ENCODE measurements at places on chromosomes 3 and 15. TPM values are rescaled to one million over a fixed set of nuclear protein-coding genes. Genes with fewer than 3 reads are reported as not detected.

DNA sequence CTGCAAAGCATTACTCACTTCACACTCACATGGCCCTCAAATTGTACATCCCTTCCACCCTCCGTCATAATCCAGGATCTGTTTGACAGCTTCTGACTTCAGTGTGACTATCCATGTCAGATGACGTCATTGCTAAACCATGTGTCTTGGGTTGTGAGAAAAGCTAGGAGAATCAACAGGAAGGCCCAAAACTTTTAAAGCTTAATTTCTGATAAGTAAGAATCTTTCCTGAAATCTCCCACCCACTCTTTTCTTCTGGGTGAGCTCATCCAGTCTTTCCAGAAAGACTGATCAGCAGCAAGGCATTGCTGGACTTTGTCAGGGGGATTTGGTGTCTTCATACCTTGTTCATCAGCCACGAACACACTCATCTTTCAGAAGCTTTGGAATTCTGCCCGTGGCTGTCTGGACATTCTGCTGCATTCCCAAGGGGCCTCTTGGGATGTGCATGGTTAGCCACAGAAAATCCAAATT, 11.5 kb upstream of the LMCD1 start:
- H3K4me1 ChIP-seq, result peaks cover 5% of the 10 kb centered on the region
- no peaks in the 10 kb centered on the region for H3K27me3 ChIP-seq
- H3K4me3 ChIP-seq, result no peak overlapping the region
- H3K36me3 ChIP-seq, result no peaks in the 10 kb centered on the region
- H3K27ac ChIP-seq, result no peak overlapping the region

DNA sequence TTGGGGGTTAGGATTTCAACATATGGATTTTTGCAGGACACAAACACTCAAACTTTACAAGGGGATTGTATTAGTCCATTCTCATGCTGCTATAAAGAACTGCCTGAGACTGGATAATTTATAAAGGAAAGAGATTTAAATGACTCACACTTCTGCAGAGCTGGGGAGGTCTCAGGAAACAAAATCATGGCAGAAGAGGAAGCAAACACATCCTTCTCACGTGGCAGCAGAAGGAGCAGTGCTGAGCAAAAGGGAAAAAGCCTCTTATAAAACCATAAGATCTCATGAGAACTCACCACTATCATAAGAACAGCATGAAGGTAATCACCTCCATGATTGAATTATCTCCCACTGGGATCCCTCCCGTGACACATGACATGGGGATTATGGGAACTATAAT, 1183.1 kb downstream of the ZPLD1 start:
- H3K4me1 ChIP-seq, result no peaks in the 10 kb centered on the region
- no peak overlapping the region for H3K4me3 ChIP-seq
- no peaks in the 10 kb centered on the region for H3K27me3 ChIP-seq
- DNase-seq, result no peak

- DNase-seq, result no peak
- peaks cover 82% of the 10 kb centered on the region for H3K4me1 ChIP-seq
- no peak overlapping the region for H3K4me3 ChIP-seq
Measured at GRCh38 chr3:4835616-4836043, 143.6 kb upstream of the BHLHE40 start.

DNA sequence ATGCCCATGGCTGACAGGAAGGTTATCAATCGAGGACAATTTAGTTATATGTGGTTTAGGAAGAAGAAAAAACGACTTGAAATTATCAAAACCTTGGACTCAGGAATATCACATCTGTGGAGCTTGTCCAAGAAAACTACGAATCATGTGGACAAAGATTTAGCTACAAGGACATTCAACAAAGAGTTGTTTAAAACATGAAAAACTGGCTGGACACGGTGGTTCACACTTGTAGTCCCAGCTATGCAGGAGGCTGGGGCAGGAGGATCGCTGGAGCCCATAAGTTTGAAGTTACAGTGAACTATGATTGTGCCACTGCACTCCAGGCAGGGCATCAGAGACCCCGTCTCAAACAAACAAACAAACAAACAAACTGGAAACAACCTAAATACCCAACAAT, 142.4 kb downstream of the MAGI1 start:
- H3K27ac ChIP-seq, result no peak overlapping the region
- H3K36me3 ChIP-seq, result no peaks in the 10 kb centered on the region
- H3K27me3 ChIP-seq, result no peaks in the 10 kb centered on the region
- H3K4me1 ChIP-seq, result no peaks in the 10 kb centered on the region
- DNase-seq, result no peak
- no peak overlapping the region for H3K4me3 ChIP-seq

The RTP1 gene
- total RNA-seq, result not detected

The COLQ gene
- total RNA-seq, result 6.3 TPM

- no peaks in the 10 kb centered on the region for H3K36me3 ChIP-seq
- no peak overlapping the region for H3K27ac ChIP-seq
- no peak overlapping the region for H3K4me3 ChIP-seq
- H3K27me3 ChIP-seq, result no peaks in the 10 kb centered on the region
- H3K4me1 ChIP-seq, result no peaks in the 10 kb centered on the region
Measured at GRCh38 chr3:42853739-42854302, 21.9 kb downstream of the CYP8B1 start.

- no peaks in the 10 kb centered on the region for H3K4me1 ChIP-seq
- H3K27me3 ChIP-seq, result peaks cover 12% of the 10 kb centered on the region
- DNase-seq, result no peak
- H3K4me3 ChIP-seq, result no peak overlapping the region
Measured at GRCh38 chr15:79432345-79433275, 474 bp downstream of the MINAR1 start.

The PLAAT1 gene
- not detected for total RNA-seq

DNA sequence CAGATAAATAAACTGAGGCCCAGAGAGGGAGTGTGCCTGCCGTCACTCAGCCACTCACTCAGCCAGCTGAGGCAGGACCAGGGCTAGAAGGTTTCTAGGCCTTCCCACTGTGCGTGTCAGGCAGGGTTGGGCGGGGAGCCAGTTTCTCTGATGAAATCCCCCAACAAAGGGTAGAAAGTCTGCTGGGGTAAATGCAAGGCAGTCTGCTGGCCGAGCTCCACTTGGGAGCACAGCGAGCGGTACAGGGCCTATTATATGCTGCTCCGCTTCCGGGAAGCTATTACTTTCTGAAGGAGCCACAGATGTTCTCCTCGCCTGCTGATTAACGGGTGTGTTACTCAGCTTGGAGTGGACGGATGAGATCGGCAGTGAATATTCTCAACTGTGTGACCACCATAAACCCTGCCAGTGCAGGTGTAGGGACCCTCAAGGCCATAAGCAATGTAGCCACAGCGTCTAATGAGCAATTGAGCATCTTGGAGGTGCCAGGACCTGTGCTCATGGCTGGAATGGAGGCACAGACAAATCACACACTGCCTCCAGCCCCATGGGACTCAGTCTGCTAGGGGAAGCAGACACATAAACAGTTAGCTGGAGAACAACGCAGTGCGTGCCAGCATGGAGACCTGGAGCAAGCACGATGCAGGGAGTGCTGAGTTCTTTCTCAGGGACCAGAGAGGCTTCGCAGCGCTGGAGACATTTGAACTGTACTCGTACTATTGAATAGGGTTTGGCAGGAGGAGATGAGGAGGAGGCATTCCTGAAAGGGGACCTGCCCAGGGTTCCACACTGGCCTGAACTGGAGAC, 42.1 kb downstream of the CORO2B start:
- H3K27ac ChIP-seq, result no peak overlapping the region
- no peak for DNase-seq
- no peaks in the 10 kb centered on the region for H3K36me3 ChIP-seq
- H3K4me1 ChIP-seq, result no peaks in the 10 kb centered on the region

The NR1I2 gene
- total RNA-seq, result 0.49 TPM

- no peak overlapping the region for H3K4me3 ChIP-seq
- peaks cover 14% of the 10 kb centered on the region for H3K4me1 ChIP-seq
- H3K36me3 ChIP-seq, result peaks cover 13% of the 10 kb centered on the region
Measured at GRCh38 chr15:99729920-99730319, 3.3 kb downstream of the LYSMD4 start.

DNA sequence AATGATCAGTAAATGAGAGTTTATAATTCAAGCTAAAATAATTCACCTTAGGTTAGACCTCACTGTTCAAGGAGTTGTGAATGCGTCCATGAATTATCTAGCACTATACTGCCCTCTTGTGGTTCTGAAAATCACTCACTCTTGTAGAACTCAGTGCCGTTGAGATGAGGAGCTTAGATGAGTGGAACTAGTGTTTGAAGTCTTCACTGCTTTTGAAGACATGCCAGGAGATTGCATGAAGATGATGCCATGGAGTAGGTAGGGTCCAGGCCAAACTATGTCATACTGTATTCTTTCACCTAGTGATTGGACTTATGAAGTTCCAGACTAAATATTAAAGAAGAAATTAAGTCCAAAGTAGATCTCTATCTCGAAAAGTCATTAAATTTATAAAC, 28.8 kb downstream of the LYSMD4 start:
- H3K36me3 ChIP-seq, result no peaks in the 10 kb centered on the region
- peaks cover 18% of the 10 kb centered on the region for H3K4me1 ChIP-seq
- H3K4me3 ChIP-seq, result no peak overlapping the region
- H3K27ac ChIP-seq, result no peak overlapping the region

The XCR1 gene
- total RNA-seq, result not detected

The CHDH gene
- 0.47 TPM for total RNA-seq

The ZPLD1 gene
- total RNA-seq, result not detected

DNA sequence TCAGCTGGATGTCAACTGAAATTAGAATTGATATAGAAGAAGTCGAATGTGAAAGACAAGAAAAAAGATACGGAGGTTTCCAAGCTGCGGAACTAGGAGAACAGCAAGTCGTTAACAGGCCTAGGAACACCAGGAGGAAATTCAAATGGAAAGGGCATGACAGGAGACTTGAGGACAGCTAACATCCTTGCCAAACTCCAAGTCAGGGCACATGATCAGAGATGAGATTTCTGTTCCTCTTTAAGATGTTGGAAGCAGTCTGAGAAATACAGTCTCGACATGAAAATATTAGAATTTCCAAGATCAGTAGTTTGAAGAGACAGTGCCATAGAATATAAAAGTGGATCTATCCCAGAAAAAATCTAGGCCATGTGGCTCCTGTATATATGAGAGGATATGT, 5.0 kb downstream of the MYO5A start:
- no peak for DNase-seq
- H3K4me3 ChIP-seq, result no peak overlapping the region
- no peaks in the 10 kb centered on the region for H3K36me3 ChIP-seq
- H3K27me3 ChIP-seq, result no peaks in the 10 kb centered on the region

The FHIT gene
- total RNA-seq, result 58.7 TPM

The RFTN1 gene
- total RNA-seq, result 59.7 TPM

The ADAMTS7 gene
- total RNA-seq, result not detected

GRCh38 chr3:113158171-113158570, 53.2 kb upstream of the BOC start:
- no peak for DNase-seq
- H3K4me1 ChIP-seq, result no peaks in the 10 kb centered on the region
- H3K27ac ChIP-seq, result no peak overlapping the region
- no peaks in the 10 kb centered on the region for H3K36me3 ChIP-seq

- H3K27me3 ChIP-seq, result no peaks in the 10 kb centered on the region
- DNase-seq, result no peak
- H3K27ac ChIP-seq, result peak overlapping the region; percentile 24
- peaks cover 49% of the 10 kb centered on the region for H3K4me1 ChIP-seq
Measured at GRCh38 chr15:85722374-85723152, 72.2 kb downstream of the KLHL25 start.

DNA sequence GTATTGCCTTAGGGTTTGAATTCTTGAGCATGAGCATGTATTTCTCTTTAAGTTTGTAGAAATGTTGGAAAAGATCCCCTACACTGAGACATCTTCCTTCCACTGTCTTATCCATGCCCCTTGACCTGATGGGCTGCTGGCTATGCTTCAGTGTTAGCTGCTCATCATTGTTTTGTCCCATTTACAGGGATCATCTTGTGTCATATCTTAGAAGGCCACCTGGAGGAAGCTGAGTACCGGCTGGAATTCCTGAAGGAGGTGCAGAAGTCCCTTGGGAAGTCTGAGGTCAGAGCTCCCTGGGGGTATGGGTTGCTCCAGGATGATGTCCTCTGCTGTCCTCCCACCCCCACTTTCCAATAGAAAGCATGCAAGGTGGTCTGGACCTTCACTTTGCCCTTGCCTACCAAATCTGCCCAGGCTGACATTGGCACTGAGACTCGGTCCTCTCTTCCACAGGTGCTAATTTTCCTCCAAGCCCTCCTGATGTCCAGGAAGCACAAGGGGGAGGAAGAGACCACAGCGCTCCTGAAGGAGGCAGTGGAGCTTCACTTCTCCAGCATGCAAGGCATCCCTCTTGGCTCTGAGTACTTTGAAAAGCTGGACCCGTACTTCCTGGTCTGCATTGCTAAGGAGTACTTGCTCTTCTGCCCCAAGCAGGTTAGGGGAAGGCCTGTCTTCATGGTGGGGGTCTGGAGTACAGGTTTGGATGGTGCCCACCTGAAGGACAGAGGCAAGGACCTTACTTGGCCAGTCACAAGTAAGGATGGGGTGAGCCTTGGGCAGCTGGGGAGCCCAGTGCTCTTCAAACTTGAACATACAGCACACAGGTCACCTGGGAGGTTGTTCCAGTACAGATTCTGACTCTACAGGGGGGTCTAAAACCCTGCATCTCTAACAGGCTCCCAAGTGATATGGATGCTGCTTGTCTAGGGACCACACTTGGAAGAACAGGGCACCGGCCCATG, 17.7 kb downstream of the TTC21A start:
- no peaks in the 10 kb centered on the region for H3K36me3 ChIP-seq
- peaks cover 22% of the 10 kb centered on the region for H3K4me1 ChIP-seq
- no peak overlapping the region for H3K27ac ChIP-seq
- no peak for DNase-seq
- no peak overlapping the region for H3K4me3 ChIP-seq
- no peaks in the 10 kb centered on the region for H3K27me3 ChIP-seq

The ADGRG7 gene
- total RNA-seq, result not detected

The RAD54L2 gene
- total RNA-seq, result 40.1 TPM

DNA sequence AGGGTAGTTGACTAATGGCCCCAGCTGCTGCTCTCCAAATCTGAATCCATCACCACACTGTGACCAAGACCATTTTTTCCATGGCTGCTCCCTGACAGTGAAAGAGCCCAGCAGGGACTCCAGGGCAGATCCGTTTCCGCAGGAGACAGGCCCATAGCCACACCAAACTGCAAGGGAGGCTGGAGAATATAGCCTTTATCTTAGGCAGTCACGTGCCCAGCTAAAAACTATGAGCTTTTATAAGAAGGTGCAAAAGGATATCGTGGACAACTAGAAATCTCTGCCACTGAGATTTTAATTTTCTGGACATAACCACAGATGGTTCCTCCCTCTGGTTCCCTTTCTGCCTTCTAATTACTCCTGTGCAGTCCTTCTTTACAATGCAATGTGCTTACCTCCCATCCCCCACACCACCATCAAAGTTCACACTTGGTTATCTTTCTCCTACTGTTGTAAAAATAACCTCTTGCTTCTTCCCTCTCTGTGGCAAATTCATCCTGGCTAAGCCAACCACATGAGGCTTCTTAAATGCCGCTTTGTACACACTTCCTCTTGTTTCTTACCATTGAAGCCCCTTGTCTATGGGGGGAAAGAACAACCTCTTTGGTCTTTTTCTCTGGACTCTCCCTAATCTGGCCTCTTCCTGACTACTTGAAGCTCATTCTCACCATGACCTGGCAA, 233.7 kb downstream of the SHQ1 start:
- H3K36me3 ChIP-seq, result no peaks in the 10 kb centered on the region
- no peaks in the 10 kb centered on the region for H3K4me1 ChIP-seq
- H3K27ac ChIP-seq, result no peak overlapping the region
- DNase-seq, result no peak
- H3K4me3 ChIP-seq, result no peak overlapping the region

- H3K4me1 ChIP-seq, result peaks cover 16% of the 10 kb centered on the region
- H3K27me3 ChIP-seq, result no peaks in the 10 kb centered on the region
- peak overlapping the region; percentile 32 for H3K27ac ChIP-seq
- peak overlapping the region; percentile 70 for H3K4me3 ChIP-seq
- no peaks in the 10 kb centered on the region for H3K36me3 ChIP-seq
- no peak for DNase-seq
Measured at GRCh38 chr3:197456261-197457091, 99.3 kb downstream of the BDH1 start.

The PPP2R3A gene
- 0.81 TPM for total RNA-seq
